Upper lobe of left lung (tissue), 6 donors: ENCODE measurements at places on chromosomes 2 and 18. TPM values are rescaled to one million over a fixed set of nuclear protein-coding genes. Genes with fewer than 3 reads are reported as not detected.

Gene ALPI
- total RNA-seq = not detected

Gene MAP3K19
- total RNA-seq = 3.2 TPM

Gene LRRC30
- not detected for total RNA-seq

Gene APOB
- total RNA-seq = 0.11 TPM

Gene EVA1A
- 72.1 TPM for total RNA-seq

Gene CYB5A
- total RNA-seq = 291 TPM

- no peaks in the 10 kb centered on the region for H3K27me3 ChIP-seq
- no peak overlapping the region for H3K4me3 ChIP-seq
- no peaks in the 10 kb centered on the region for H3K4me1 ChIP-seq
- no peaks in the 10 kb centered on the region for H3K36me3 ChIP-seq
- no peak for DNase-seq
Measured at GRCh38 chr2:224650815-224651439, 65.2 kb downstream of the CCDC195 start.

DNA sequence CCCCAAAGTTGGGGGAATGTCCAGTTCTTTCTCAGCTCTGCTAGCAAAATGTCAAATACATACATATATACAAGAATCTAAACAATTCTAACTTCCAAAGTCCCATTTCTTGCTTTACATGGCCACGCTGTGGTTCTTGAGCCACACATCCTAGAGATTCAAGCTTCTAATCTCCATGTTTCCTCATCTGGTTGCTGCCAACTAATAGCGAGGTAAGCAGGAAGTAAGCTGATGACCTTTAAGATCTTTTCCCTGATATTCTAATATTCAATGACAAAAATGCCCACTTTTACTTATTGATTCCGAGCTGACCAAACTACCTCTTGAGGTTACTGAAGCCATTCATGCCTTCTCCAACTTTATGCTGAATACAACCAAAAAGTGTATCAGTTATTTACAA lies 3.3 kb downstream of the VPS54 start:
- no peak for DNase-seq
- H3K27me3 ChIP-seq = no peaks in the 10 kb centered on the region
- H3K4me3 ChIP-seq = no peak overlapping the region

DNA sequence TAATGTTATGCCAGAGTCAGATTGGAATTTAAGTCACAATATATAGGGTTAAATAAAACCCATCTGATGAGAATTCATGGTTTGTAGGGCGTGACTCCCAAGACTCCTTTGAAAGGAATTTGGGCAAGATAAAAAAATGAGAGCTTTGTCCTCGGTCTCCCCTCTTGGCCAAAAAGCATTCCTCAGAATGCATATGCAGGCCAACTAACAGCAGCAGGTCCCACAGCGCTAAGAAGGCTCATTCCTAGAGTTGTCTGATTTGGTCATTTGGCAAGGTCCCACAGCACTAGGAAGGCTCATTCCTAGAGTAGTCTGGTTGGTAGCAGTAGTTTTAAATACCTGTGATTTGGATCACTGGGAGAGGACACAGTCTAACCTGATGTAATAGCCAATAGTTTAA lies 106.3 kb upstream of the B3GNT2 start:
- H3K4me3 ChIP-seq = no peak overlapping the region
- no peaks in the 10 kb centered on the region for H3K36me3 ChIP-seq
- no peaks in the 10 kb centered on the region for H3K4me1 ChIP-seq

DNA sequence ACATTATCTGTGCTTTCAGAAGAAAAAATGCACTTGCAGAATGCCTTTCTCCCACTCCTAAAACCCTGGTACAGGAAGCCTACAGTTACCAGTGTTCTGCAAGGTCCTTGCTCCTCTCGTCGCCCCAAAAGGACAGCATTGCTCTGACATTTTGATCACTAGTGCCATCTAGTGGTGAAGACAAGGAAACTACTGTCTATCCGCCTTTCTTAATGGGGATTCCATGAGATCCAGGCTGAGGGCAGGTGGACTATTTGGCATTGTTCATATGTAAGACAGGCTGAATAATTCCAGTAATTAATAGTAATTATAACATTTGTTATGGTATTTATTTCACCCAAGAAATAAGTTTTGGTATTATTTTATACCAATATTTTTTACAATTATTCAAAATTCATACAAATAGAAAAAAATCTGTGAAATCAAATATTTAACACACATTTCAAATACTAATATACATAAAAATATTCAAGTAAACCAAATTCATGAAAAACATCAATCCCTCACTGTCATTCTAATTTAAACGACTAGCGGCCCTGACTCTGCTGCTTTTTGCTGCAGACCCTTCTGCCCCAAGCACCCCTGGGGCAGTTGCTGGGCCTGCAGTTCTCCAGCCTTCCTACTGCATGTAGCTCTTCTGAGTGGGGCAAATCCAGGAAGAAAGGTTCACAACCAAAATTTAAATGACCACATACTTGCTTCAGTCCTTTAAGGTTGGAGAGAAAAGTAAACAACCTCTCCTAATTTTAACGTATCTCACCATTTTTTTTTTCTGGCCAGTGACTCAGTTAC lies 19.0 kb downstream of the TPGS2 start:
- DNase-seq = peak; percentile 41
- peaks cover 16% of the 10 kb centered on the region for H3K4me1 ChIP-seq
- H3K36me3 ChIP-seq = peaks cover 38% of the 10 kb centered on the region
- no peaks in the 10 kb centered on the region for H3K27me3 ChIP-seq
- H3K27ac ChIP-seq = no peak overlapping the region

DNA sequence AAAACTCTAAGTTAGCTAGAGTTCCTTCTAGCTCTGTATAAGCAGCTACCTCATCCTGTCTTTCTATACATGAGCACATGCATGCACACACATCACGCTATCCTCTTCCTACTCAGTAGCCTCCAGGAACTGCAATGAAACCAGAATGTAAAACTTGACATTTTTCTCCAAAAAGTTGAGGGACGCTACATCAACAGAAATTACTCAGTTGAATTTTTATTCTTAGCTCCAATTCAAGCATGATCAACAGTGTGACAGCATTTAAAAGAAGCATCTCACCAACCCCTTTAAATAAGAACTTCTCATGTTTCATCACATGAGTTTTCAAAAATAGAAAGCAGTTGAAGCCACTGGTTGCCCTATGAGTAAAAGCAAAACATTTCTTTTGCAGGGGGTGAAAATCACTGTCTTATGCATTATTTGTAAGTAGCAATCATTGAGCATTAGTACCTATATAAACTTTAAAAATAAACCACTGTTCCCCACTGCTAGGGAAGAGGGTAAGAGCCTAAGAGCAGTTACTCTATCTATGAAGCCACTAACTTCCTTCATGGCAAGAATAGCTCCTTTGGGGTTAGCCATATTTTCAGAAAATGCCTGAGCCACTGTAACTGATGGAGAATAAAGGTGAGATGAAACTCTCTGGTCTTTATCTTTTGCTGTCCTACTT lies 77.9 kb upstream of the ARL5A start:
- H3K4me3 ChIP-seq = no peak overlapping the region
- DNase-seq = no peak
- no peak overlapping the region for H3K27ac ChIP-seq
- no peaks in the 10 kb centered on the region for H3K27me3 ChIP-seq

DNA sequence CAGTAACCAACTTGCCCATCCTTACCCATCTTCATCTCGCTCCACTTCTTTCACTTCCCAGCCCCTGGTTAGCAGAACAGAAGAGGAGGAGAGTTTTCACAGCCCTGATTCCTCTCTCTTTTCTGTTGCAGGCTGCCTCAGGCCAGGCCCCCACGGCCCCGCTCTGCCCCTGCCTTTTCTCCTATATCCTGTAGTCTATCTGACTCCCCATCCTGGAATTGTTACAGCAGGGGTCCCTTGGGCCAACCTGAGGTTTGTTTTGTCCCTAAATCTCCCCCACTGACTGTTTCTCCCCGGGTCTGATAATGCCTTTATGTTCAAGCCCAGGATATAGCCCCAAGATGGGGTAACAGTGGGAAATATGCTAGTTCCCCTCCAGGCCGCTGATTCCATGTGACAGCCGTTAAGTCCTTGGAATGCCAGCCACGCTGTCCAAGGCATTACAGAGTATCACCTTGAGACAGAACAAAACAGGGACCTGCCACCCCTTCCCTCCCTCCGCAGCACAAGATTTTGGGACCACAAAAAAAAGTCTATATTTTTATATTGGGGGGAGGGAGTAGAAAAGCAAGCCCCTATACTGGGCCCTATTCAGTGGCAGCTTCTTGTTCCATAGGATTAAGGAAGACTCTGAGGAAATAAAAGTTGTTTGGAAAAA lies 1.4 kb downstream of the OST4 start:
- H3K27me3 ChIP-seq = no peaks in the 10 kb centered on the region
- H3K4me3 ChIP-seq = peak overlapping the region; percentile 95
- peak overlapping the region; percentile 96 for H3K27ac ChIP-seq
- H3K36me3 ChIP-seq = no peaks in the 10 kb centered on the region

- H3K4me3 ChIP-seq = peak overlapping the region; percentile 90
- H3K4me1 ChIP-seq = peaks cover 48% of the 10 kb centered on the region
- DNase-seq = no peak
- H3K27ac ChIP-seq = peak overlapping the region; percentile 94
- no peaks in the 10 kb centered on the region for H3K27me3 ChIP-seq
- H3K36me3 ChIP-seq = no peaks in the 10 kb centered on the region
Measured at GRCh38 chr2:46544581-46544980, 65.2 kb downstream of the TMEM247 start.

DNA sequence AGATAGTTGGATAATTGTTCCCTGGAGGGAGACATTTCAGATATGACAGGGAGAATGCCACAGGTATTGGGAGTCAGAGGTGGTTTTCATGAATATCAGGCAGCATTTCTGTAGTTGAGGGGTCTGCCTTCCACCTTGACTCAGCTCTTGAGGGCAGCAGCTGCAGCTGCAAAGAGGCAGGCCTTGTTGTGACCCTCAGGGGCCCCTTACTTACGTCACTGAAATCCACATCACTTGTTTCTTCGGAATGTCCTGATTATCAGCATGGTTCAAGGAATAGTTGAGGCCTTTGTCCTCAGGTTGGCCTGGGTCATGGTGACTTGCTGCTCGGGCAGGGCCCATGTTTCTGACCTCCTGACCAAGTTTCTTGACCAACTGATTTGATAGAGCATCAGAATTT lies 46.9 kb downstream of the TMEM17 start:
- no peaks in the 10 kb centered on the region for H3K36me3 ChIP-seq
- peaks cover 12% of the 10 kb centered on the region for H3K4me1 ChIP-seq
- no peak overlapping the region for H3K27ac ChIP-seq

DNA sequence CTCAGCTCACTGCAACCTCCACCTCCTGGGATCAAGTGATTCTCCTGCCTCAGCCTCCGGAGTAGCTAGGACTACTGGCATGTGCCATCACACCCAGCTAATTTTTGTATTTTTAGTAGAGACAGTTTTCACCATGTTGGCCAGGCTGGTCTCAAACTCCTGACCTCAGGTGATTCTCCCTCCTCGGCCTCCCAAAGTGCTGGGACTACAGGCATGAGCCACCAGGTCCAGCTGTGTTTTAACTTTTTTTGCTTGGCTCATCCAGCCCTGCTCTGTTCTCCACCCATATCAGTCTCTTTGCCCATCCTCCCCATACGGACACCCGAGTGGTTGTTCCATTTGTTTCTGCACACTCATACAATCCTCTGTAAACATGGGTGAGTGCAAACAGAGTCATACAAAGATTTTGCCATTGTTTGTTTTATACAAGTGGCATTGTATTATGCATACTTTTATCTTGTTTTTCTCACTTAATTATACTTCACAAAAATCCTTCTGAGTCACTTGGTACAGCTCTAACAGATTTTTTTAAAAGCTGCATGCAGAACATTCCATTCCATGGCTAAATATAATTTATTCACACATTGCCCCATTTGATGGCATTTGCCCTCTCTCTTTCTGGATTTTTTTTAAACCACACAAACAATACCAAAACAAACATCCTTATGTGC lies 5.3 kb downstream of the APOB start:
- H3K4me1 ChIP-seq = peaks cover 24% of the 10 kb centered on the region
- no peak for DNase-seq
- H3K4me3 ChIP-seq = no peak overlapping the region
- H3K27ac ChIP-seq = no peak overlapping the region
- H3K27me3 ChIP-seq = no peaks in the 10 kb centered on the region

GRCh38 chr2:37554155-37554510 lies 117.3 kb downstream of the CDC42EP3 start:
- H3K36me3 ChIP-seq = no peaks in the 10 kb centered on the region
- H3K27ac ChIP-seq = no peak overlapping the region
- no peak for DNase-seq
- no peak overlapping the region for H3K4me3 ChIP-seq
- H3K27me3 ChIP-seq = no peaks in the 10 kb centered on the region

DNA sequence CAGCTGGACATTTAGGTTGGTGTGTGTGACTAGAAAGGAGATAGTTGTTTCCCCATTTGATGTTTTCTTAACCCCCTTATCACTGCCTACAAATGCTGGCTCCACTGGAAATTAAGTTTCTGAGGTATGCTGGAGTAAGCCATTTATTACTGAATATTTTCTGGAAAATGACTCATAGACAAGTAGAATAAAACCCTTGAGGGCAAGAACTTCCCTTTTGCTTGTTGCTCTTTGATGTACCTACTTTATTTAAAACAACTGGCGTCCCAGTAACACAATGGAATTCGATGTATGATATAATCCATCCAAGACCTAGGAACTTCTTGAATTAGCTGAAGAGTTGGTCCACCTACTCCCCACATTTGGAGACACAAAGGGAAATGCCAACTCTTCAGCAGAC lies 33.3 kb upstream of the SESTD1 start:
- no peaks in the 10 kb centered on the region for H3K27me3 ChIP-seq
- no peak overlapping the region for H3K4me3 ChIP-seq
- no peaks in the 10 kb centered on the region for H3K36me3 ChIP-seq
- DNase-seq = no peak

DNA sequence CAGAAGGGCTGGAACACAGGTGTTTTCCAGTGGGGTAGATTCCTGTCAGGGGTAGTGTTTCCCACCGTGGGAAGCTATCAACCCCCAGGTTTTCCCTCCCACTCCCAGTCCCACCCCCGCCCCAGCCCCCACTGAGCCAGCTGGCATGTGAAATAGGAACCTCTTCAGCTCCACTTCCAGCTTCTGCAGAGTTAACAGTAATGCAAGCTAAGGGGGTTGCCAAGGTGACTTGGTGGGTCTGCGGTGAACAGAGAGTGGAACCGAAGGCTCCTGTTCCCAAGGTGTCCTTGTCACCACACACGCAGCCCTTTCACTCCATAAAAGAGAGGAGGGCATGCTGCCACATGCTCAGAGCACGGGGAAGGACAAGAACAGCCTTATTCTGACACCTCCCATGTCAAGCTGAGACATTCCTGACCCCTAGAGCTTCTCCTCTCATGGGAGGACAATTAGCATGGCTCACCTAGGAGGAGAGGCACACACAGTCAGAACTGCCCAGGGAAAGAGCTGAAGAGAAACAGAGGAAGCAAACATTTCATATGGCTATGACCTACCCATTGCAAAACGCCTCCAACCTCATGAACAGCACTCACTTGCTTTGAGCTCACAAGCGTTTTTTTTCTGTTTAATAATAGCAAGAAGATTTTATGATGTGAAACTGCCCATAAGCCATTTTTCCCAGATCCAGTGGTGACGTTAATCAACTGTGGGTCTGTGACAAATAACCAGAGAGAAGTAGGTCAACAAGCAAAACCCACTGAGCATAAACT lies 39.8 kb upstream of the TBC1D8 start:
- no peaks in the 10 kb centered on the region for H3K27me3 ChIP-seq
- H3K4me1 ChIP-seq = no peaks in the 10 kb centered on the region
- H3K27ac ChIP-seq = no peak overlapping the region
